ENCODE measurements at places on chromosomes 7 and 10.

DNA sequence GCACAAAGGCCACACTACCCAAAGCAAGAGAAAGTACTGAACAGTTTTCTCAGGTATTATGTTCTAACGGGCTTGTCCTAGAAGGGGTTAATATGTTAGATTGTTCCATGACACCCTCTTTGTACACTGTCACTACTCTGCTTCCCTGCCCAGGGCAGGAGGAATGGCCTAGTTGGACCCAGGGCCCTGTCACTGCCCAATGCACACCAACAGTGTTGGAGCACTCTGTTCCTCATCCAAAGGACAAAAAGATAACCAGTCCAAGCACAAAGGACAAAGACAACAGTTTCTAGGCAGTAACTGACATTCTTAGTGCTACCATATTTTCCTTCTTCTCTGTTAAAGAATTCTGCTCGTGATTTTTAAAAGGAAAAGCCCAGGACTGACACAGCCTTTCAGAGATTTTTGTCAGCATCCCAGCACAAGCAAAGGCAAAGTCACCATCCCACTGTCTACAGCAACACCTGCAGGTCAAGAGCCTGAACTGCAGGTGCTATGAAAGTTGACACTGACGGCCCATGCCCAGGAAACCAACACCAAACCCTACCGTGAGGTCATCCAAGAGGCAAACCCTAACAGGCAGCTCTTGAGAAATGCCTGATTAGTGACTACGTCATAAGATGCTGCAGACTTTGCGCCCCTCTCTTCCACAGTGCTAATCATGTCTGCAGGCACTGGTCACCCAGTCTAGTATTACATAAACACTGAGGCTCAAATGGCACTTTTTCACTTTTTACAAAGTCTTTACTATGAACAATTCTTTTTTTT, 13.2 kb downstream of the NUDCD3 start:
- peak; percentile 53 for DNase-seq

GRCh38 chr7:21938463-21938862, 7.2 kb downstream of the CDCA7L start:
- no peak for DNase-seq

GRCh38 chr7:101891936-101892640, 74.7 kb downstream of the CUX1 start:
- no peak for DNase-seq

DNA sequence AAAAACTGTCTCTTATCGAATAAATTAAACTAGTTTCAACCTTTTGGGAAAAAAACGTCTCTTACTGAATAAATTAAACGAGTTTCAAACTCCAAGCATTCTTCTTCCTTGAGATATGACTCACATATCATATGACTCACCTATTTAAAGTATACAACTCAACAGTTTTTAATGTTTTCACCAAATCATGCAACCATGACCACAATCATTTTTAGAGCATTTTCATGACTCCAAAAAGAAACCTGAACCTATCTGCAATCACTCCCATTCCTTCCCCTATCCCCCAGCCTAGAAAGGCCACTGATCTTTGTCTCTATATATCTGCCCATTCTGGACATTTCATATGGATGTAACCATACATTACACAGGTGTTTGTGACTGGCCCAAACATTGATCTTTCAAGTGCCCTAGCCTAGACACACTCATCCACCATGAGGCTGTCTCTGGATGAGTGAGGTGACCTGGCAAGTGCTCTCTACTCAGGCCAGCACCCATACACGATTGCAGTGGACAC, 115.3 kb downstream of the PIP4K2A start:
- DNase-seq = no peak

DNA sequence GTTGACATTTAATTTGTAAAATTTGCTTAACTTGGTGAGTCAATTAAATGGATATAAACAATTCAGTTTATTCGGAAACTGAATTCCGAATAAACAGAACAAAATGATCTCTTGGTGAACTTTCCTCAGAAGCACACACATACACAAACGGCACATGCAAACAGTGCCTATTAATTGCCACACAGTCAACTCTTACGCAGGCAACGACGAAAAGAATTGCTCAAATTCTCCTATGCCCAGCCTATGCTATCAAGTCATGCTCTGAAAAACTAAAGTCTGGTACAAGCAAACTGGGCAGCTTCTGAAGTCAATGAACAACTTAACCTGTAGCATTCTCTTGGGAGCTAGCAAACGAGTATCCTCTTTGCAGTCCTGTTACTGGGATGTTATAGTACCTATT, 38.8 kb upstream of the ASL start:
- DNase-seq = no peak

GRCh38 chr10:32948451-32948850, 9.6 kb downstream of the ITGB1 start:
- no peak for DNase-seq

DNA sequence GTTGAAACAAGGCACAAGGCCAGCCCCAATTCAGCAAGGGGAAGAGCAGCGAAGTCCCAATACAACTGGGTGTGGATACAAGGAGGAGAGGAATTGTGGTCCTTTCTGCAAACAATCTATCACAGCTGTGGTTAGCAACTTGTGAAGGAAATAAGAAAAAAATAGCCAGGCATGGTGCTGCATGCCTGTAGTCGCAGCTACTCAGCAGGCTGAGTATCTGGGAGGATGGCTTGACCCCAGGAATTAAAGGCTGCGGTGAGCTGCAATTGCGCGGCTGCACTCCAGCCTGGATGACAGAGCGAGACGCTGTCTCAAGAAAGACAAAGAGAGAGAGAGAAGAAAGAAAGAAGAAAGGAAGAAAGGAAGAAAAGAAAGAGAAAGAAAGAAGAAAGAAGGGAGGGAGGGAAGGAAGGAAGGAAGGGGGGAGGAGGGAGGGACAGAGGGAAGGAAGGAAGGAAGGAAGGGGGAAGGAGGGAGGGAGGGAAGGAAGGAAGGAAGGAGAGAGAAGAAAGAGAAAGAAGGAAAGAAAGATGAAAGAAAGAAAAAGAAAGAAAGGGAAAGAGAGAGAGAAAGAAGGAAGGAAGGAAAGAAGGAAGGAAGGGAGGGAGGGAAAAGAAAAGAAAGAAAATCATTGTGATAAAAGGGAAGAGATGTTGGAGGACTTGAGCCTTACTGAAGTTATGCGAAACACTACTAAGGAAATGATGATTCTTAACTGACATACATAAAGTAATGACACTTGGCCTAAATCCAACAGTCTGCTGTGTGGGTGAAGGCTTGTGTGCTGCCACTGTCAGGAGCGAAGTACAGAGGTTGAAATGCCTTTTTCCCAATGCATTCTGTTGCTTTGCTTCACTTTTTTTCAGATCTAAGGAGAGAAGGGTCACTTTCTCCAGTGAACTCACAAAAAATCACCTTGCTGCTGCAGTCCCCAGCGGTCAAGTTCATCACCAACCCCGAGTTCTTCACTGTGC, 117.0 kb upstream of the STK17A start:
- no peak for DNase-seq

- no peak for DNase-seq
These were observed 37.0 kb downstream of the CPVL start for GRCh38 chr7:29109358-29109757.

GRCh38 chr10:17233286-17233991, 5.4 kb downstream of the VIM start:
- DNase-seq = no peak

- no peak for DNase-seq
These were observed 8.2 kb downstream of the LFNG start for GRCh38 chr7:2527505-2528467.

DNA sequence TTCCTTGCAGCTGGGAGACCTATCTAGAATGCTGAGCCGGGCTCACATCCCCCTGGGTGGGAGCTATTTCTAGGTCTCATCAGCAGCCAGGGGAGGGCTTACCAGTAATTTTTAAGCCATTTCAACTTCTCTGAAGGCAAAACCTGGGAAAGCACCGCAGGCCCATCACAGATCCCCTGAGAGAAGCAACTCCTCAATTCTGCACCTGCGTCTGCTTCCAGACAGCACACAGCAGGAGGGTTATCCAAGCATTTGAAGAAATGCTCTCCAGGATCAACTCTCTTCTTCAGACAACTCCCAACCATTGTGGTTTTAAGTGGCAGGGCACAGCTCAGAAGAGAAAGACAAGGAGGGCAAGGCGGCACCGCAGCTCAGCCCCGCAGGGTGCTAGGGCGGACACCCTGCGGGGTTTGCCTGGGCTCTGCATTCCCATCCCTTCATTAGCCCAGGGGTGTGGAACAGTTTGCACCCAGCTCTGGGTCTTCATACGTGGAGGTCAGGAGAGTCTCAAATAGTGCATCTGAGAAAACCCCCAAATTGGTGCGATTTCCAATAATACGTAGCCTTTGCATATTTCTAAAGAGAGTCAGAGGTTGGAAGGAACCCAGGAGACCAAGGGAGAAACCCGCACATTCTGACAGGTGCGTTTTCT, 618.7 kb downstream of the DNAJB6 start:
- no peak for DNase-seq

- no peak for DNase-seq
These were observed 103.0 kb downstream of the JCAD start for GRCh38 chr10:29956335-29956924.

GRCh38 chr10:132176623-132177500, 9.9 kb upstream of the DPYSL4 start:
- no peak for DNase-seq

- DNase-seq = no peak
These were observed 19.0 kb downstream of the CALML5 start for GRCh38 chr10:5480162-5480941.

DNA sequence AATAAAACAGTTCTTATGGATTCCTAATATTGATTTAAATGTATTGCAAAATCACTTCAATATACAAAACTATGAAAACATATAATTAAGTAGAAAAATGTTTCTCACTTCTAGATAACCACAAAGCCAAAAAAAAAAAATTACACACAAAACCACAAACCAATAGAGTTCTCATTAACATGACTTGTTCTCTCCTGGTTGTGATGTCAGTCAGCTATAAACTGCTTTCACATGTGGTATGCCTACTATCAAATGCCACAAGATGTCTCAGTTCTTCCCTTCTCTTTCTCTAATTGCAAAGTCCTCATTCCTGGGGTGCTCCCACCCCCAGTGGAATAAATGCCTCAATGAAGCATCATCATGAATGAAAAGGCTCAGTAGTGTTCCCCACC, 16.6 kb downstream of the GNAI1 start:
- DNase-seq = no peak

GRCh38 chr10:11387044-11387443, 224.4 kb downstream of the USP6NL start:
- DNase-seq = no peak

DNA sequence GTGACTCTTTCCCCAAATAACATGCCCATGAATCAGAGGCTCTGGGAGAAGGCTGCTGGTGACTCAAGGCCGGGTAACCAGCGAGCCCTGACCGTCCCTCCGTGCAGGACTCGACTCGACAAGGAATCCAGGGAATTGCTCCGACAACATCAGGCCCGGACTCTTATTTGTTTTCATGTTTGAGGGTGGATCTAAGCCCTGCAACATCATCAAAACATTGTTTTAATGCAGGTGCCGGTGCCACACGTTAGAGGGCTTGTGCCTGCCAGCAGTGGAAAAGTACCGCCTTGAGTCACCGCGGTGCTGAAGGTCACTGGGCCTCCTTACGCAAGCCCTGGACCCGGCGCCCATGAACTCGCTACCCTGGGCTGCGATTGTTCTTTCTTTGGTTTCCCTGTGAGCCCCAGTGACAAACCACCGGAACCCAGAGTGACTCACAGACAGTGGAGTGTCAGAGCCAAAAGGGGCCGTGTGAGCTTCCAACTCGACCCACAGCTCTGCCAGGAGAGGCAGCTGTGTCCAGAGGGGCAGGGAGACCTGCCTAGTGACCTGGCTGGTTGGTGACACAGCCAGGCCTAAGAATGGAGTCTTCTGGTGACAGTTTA, 139.4 kb upstream of the SHH start:
- DNase-seq = no peak

DNA sequence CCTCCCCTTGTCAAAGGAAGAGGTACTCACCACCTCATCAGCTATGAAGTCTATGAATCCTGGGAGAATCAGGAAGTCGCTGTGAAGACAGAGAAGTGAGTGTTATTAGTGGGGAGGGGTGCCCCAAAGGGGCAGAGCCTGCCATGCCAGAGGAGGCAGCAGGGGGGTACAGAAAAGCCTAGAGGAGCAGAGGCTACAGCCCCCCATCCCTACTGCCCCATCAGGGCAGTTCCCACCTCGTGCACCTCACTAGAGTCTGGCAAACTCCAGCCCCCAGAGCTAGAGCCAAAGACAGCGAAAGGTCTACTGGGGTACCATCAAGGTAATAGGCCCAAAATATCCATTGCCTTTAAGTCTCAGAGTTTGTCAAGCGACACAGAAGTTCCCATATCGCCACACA, 6.1 kb downstream of the IMPDH1 start:
- no peak for DNase-seq

- DNase-seq = peak; percentile 49
These were observed 760 bp downstream of the CBX3 start for GRCh38 chr7:26202019-26202990.

DNA sequence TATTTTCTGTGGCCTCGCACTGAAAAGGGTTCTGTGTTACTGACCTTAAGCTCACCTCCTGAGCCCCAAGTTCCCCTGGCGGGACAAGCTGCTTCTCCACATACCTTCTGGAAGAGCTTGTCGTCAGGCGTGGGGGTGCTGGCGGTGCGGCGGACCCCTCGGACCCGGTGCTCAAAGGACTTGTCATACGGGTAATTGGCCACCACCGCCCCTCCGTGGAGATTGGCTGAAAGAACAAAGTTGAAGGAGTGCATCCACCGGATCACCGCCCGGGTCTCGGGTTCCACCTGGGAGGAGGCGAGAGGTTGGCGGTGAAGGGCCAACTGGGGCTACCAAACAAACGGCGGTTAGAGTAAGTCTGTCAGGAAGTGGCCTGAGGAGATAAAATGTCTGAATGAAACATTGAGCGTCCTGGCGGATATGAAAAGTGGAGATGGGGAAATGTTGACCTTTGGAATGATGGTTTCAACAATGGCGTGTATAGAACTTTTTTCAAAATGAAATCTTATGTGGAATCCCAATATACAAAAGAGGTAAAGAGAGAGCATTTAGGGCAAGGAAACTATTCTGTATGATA, 16.5 kb downstream of the CPN1 start:
- no peak for DNase-seq

GRCh38 chr7:20558963-20559716, 56.3 kb upstream of the ABCB5 start:
- DNase-seq = no peak

DNA sequence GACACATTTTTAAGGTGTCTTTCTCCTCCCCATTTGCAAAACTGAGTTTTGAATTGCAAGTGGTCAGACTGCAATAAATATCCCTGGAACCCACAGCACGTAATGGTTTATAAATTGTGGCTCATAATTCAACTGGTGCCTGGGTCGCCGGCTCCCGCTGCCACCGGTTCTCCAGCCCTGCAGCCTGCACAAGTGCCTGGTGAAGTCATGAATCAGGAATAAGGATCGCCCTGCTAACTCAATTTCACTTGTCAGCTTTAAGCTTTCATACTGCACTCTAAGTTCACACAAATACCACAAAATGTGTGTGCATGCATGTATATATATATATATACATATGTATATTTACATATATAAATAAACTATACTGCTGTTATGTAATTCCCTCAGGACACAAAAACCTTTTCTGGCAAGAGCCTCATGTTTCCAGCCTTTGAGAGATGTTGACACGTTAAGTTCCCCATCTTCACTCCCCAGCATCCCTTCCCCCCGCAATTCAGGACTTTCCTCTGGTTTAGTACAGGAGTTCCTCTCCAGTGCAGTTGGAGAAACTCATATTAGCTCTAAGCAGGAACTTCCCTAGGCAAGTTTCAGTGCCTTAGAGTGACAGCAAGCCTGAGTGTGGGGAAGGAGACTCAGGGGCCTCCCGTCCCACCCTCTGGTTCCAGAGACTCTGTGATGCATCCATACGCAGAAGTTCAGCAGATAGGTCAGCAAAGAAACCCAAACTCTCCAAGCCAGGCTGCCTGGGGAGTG, 129.2 kb upstream of the UNC5B start:
- no peak for DNase-seq

Measured in stimulated activated CD4-positive, alpha-beta T cell treated with anti-CD3 and anti-CD28 coated beads, Interleukin-12 subunit alpha, Interleukin-12 subunit beta, amount 100 ng/mL, for 48 hours (primary cell).